Stimulated activated CD4-positive, alpha-beta T cell treated with anti-CD3 and anti-CD28 coated beads, Interleukin-12 subunit alpha, Interleukin-12 subunit beta, amount 100 ng/mL, for 24 hours (primary cell): ENCODE measurements at places on chromosomes 1 and 21.
A peak's percentile ranks its signal among the peaks of the same experiment; 100 is the strongest.

DNA sequence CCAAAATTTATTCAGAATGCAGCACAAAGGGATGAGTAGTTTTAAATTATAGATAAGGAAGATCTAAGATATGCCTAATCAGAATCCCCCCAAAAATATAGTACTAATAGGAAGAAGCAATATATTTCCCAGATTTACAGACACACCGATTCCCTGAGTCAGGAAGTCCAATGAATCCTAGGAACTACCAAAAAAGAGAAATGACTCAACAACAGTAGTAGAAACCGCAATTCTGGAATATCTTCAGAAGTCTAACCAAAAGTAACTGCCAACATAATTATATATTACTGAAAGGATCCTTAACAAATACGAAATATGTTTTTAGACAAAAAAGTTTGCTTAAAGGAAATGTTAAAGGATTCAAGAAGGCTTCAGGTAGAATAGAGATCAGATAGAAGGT is 10.3 kb downstream of the AHCTF1 start:
- no peak for DNase-seq

DNA sequence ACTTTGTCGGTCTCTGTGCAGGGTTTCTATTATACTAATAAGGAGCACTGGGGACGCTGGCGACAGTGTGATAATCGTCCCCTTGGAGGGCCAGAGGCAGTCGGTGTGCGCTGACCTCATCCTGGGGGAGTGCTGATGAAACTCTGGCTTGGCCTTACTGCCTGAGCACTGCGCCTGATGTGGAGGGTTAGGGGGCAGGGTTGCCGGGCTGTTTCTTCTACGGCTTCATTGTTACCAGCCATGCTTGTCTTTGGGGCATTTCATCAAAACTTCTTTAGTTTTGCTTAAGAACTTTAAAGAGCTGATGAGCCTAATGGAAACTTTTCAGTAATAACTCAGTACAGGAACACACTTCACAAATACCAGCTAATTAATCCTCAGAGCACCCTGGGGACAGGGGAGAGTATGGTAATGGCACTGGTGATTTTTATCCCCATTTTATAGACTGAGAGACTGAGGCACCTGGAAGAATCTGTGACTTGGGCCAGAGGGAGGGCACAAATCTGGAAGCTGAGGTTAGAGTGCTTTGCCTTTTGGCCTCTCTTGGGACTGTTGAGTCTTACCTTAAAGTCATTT is 81.8 kb downstream of the PEX14 start:
- no peak for DNase-seq

DNA sequence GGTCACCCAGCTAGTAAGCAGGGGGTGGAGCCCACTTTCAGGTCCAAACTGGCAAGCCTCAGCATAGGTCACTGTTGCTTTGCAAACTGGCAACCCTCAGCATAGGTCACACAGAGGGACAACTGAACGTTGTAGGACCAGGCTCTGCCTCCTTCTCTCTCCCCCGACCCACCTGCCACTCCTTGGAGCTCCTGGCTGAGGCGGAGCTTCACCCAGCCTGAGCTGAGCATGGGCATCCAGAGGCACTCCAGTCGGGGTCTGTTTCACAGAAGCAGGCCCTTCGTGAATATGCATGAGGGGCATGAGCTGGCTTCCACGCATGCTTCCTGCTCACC is 24.2 kb downstream of the CAPZB start:
- DNase-seq, result no peak

GRCh38 chr1:10814976-10815857 is 18.8 kb upstream of the CASZ1 start:
- no peak for DNase-seq

DNA sequence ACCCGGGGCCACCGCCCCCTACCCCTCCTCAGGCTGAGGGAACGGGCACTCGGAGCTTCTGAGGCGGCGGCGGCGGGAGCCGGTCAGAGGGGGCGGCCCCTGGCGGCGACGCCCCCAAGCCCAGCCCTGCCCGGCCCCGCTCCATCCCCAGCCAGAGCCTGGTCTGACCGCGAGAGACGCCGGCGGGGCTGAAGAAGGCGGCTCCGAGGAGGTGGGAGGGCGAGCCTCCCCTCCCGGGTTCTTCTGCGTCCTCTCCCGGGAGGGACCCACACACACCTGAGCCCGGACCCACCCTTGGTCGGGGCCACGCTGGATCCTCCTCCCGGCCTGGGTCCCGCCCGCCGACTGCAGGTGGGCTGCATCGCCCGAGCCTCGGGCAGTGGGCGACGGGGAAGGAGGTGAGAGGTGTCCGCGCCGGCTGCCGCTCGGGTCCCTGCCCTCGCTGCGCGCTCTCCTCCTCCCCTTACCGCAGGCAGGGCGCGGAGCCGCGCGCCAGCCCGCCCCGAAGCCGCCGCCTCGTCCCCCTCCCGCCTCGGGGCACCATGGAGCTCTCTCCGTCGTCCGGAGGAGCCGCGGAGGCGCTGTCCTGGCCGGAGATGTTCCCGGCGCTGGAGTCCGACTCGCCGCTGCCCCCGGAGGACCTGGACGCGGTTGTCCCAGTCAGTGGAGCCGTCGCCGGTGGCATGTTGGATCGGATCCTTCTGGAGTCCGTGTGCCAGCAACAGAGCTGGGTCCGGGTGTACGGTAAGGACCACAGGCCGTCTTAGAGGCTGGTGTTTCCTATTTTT is at the start of gene RASAL2:
Gene RASAL2 (plus strand): TSS at position 154 of the 788 bp plus-strand sequence. CDS start 389 bp downstream, at position 543.
- no peak for DNase-seq

DNA sequence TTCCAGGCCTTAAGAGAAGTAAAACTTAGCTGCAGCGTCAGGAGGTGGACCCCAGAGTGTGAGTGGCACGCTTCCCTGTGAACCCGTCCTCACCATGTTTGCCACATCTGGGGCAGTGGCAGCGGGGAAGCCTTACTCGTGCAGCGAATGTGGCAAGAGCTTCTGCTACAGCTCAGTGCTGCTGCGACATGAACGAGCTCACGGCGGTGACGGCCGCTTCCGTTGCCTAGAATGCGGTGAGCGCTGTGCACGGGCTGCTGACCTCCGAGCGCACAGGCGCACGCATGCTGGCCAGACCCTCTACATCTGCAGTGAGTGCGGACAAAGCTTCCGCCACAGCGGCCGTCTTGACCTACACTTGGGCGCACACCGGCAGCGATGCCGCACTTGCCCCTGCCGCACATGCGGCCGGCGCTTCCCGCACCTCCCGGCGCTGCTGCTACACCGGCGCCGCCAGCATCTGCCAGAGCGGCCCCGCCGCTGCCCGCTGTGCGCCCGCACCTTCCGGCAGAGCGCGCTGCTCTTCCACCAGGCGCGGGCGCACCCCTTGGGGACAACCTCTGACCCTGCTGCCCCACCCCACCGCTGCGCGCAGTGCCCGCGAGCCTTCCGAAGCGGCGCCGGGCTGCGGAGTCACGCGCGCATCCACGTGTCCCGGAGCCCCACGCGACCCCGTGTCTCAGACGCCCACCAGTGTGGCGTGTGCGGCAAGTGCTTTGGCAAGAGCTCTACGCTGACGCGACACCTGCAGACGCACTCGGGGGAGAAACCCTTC is 9.3 kb downstream of the ZNF672 start:
- DNase-seq, result no peak

- no peak for DNase-seq
These were observed 258.3 kb downstream of the SRGAP2C start for GRCh38 chr1:121443001-121443540.

DNA sequence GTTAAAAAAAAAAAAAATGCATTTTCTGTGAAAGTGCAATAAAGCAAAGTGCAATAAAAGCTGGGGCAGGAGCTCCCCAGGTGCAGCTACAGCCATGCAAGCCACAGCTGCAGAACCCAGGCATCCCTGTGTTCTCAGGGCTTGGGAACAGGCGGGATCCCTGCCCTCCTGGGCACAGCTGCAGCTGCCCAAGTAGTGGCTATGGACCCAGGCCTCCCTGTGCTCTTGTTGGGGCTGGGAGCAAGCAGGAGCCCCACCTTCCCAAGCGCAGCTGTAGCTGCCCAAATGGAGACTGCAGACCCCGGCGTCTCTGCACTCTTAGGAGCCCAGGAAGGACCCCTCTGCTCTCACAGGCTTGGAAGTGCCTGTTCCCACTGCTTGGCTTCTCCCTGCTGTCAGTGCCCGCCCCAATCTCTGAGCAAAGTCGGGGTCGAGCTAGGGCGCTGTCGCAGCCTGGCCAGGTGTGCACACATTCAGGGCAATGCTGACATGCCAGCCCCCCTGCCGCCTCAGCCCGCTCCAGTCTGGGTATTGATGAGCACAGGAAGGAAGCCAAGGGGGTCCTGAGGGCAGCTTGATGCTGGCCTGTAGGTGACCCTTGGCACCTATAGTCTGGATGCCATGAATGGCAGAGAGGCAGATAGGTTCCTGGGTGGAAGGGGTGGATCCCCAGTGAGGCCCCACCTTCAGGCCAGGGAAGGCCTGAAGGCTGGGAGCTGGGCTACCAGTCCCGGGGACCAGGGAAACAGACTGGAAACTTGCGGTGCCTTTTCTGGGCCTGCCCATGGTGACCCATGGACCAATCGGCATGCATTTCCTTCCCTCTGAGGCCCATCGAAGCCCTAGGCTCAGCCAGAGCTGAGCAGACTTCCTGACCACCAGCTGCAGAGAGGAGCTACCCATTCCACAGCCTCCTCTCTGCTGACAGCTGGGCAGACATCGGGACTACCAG is 58.6 kb downstream of the RRAGC start:
- no peak for DNase-seq

GRCh38 chr1:91697416-91697815 is 188.5 kb downstream of the TGFBR3 start:
- peak; percentile 24 for DNase-seq

DNA sequence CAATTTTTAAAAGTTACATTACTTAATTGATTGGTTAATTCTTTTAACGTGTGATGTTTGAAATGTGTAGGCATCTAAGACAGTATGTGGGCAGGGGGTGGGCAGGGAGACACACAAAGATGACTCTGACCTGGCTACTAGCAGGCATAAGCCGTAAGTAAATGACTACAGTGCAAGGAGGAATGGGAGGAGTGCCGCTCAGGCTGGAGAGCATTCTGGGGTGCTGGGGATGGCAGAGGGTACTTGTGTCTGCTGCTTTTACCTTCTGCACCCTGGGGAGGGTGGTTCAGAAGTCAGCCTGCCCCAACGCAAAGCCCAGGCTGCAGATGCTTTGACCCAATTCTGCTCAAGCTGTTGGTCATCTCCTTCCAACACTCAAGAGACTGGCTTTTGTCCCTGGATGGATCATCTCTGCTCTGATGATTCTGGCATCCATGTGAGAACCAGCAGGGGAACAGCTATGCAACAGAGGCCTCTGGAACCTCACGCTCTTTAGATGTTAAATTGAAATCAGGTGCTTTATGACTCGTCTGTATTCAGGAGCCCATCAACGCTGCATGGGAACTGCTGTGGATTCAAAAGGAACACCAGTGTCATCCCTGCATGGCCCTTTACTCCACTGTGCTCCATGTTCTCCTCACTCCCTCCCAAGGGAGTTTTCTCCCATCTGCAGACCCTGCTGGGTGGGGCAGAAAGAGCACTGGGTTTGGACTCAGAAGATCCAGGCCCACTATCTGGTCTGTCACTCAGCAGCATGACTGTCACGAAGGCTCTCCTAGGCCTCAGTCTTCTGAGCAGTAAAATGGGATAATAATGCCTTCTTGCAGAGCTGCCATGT is 78.8 kb downstream of the FAM78B start:
- DNase-seq, result no peak

DNA sequence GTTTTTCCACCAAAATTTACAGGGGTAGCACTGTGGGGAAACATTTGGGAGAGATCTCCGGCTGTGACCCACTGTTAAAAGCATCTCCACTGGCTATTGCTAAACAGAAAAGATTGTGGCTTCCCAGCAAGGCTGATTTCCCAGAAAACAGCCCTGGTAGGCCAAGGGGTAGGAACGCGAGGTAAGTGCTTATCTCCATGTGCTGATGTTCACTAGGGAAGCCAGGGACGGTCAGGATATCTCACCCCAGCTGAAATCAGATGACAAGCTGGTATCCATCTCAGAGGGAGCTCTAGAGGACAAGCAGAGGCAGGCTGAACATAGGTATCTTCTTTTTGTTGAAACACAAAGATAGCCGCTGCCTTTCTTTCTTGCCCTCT is 63.6 kb downstream of the MIS18A start:
- DNase-seq, result no peak

- no peak for DNase-seq
These were observed 109.8 kb downstream of the PATJ start for GRCh38 chr1:61851849-61852669.

- DNase-seq, result no peak
These were observed 3.1 kb upstream of the PRKCZ start for GRCh38 chr1:2046953-2047748.

DNA sequence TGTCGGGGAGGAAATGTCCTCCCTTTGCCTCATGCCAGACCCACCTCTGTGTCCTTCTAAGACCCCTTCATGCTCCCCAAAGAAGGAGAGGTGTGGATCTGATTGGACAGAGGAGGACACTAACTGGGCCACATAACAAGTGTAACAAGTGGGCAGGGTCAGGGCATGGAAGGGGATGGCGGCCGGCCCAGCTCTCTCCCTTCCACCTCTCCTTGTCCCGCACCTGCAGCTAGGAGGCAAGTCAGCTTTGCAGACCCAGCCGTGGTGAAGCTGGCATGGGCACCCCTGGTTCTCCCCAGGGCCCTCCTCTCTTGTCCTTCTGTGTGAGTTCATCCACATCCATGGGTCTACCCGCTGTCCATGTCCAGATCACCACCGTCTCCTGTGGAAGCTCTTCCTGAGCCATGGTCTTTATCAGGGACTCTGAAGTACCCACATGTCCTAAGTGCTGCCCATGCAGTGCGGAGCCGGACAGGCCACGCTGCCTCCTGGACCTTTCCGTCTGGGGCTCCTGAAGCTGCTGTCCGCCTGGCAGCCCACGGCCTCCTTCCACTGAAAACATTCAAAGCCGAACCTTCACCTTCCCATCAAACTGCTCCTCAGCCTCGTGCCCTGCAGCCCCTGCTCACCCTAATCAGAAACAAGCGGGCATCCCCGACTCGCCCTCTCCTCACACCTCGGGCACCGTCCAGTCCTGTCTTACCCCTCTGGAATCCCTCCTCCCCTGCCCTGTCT is 460.5 kb downstream of the PTPRU start:
- no peak for DNase-seq

DNA sequence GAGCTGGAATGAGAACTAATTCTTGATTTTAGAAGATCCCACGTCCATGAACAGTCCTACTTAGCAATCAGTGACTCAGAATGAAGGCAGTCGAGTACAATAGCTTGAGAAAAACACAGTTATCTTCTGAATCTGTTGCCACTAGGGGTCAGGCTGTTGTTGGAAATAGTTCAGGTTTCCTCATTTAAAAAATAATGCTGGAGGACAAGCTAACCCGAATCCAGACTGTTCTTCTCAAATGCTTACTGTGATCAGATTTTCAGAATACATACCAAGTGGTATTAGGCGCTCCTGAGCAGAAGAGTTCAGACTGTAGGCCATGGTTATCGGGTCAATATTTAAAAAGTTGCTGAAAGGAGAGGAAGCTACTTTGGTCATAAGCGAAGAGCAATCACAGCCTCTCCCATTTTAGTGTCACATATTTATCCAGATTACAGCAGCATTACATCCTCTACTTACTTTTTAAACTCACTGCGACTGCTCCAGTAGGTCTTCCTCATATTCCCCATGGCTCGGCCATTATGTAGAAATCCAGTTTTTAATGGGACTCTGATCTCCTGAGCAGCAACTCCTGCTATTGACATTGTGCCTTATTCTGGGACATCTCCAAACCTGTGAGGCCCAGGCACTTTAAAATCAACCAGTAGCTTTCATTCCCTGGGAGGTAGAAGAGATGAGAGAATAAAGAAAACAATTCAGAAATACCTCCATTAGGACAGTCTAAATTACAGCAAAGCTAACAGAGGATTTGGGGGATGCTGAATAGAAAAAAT is 10.9 kb downstream of the ERRFI1 start:
- DNase-seq, result no peak
